ENCODE measurements at places on chromosomes 2 and 18. TPM values are rescaled to one million over a fixed set of nuclear protein-coding genes. Genes with fewer than 3 reads are reported as not detected.

TCF7L1 gene
- 0.64 TPM for total RNA-seq

ACVR1C gene
- total RNA-seq = 0.72 TPM

ELOA2 gene
- total RNA-seq = not detected

GRHL1 gene
- total RNA-seq = 14.1 TPM

CXCR2 gene
- 0.48 TPM for total RNA-seq

NEB gene
- total RNA-seq = 0.21 TPM

C1QL2 gene
- total RNA-seq = not detected
